NCI-H187 treated with DMSO at 0.1 percent for 48 hours (cell line): ENCODE measurements at places on chromosomes 6 and 20.

DNA sequence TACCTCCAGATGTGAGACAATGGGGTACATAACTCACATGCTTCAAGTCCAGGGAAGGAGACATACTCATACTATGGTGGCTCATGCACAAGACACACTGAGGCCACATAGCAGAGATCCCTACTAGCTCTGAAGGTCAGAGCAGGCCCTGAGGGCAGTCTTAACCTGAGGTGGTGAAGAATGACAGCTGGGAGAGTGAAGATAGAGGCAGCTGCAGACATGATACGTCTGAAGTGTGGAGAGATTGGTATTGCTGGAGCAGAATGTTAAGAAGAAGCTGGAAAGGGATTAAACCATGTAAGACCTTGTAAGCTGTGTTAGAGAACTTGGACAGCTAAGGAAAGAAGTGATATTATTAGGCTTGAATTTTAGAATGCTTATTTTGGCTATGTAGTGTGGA is 32.9 kb downstream of the PGM3 start:
- no peak for DNase-seq

DNA sequence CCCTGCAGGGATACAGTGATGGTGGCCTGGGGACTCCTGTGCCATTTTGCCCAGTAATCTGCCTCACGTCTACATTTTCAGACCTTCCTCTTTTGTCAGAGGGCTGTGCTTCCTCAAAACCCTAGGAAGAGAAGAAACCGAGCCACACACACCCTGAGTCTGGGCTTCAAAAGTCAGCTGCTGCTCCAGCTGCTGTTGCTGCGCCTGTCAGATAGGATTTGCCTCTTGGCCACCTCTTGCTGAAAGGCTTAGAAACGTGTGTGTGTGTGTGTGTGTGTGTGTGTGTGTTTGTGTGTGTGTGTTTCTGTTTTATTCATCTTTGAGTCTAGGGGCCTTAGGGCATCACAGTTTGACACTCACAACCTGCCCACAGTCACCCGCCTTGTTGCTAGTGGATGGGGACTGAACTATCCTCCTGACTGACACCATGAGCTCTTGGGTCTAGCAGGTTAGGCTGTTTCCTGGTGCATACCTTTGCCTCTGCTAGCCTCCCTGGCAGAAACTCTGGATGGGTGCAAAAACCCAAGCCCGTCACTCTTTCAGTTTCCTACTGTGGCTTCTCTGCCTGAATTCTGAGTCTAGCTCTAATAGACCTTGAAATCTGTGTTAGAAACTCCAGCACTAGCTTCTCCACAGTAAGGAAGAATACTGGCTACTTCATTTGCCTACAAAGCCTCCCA is 94.9 kb upstream of the CEP85L start:
- DNase-seq = no peak

DNA sequence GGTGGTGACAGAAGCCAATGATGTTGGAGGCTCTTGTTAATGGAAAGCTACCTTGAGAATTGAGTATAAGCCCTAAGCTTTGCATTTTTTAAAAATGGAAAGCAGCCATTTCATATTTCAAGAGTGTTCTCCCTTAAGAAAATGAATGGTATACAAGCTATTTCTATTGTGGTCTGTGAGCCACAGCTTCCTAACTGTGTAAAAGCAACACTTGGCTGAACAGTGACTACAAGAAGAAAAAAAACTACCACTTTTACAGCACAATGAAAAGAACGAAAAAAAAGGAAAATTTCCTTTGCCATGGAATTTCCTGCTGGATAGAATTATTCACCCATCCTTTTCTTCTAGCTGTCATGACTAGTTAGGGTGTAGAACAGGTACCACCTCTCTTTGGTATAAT is 397.1 kb upstream of the BTBD3 start:
- DNase-seq = no peak

GRCh38 chr20:36676701-36677421 is 30.9 kb upstream of the SLA2 start:
- no peak for DNase-seq

- DNase-seq = no peak
Measured at GRCh38 chr6:55941702-55942101, 66.3 kb upstream of the BMP5 start.

DNA sequence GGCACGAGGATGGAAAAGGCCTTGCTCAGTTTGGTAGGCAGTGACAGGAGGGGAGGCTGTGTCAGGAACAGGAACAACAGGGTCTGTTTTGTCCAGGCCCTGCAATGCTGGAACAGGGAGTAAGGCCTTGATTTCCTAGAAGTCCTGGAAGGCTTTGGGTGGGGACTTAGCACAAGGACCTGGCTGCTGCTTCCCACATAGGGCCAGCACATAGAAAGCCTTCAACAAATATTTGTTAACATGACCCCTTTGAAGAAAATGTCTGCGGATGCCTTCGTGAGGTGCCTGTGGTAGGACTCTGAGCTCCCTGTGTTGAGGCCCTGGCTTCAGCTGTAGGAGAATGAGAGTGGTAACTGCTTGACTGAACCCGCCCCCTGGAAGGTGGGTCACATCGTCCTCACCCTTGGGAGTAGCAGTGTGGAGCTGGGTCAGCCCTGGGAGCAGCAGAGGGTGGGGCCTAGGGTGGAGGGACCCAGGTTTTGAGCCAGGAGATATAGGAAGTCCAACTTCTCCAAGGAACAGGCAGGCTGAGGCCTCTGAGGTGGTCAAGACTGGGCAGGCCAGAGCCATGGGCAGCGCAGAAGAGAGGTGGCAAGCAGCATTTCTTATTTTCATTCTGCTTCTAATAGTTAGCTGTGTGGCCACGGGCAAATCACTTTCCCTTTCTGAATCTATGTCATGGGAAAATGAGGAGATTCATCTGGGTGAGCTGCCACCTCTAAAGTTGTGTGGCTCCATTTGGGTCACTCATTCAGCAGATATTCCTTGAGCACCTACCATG is 50.0 kb downstream of the CNBD2 start:
- no peak for DNase-seq

- DNase-seq = no peak
Measured at GRCh38 chr6:163646133-163646532, 231.6 kb downstream of the QKI start.

- DNase-seq = no peak
Measured at GRCh38 chr6:130514712-130515111, 148.9 kb downstream of the TMEM200A start.

GRCh38 chr6:36025932-36026327 is 1.5 kb upstream of the SLC26A8 start:
- DNase-seq = no peak

DNA sequence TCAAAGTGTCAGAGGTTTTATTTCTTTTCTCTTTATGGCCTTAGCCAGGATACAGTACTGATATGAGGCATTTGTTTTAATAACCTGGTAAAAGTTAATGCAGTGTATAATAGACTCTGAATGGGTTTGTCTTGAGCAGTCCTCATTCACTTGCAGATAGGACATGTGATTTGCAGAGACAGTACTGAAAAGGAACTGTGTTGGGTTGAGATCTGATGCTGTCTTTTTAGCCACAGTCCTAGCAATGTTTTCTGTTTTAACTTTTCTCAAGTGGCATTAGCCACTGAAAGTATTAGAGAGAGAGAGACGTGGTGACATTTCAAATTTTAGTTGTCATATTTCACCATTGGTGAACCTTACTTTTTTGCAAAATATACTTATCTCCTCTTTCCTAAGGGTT is 547.2 kb upstream of the MAN1A1 start:
- DNase-seq = no peak

DNA sequence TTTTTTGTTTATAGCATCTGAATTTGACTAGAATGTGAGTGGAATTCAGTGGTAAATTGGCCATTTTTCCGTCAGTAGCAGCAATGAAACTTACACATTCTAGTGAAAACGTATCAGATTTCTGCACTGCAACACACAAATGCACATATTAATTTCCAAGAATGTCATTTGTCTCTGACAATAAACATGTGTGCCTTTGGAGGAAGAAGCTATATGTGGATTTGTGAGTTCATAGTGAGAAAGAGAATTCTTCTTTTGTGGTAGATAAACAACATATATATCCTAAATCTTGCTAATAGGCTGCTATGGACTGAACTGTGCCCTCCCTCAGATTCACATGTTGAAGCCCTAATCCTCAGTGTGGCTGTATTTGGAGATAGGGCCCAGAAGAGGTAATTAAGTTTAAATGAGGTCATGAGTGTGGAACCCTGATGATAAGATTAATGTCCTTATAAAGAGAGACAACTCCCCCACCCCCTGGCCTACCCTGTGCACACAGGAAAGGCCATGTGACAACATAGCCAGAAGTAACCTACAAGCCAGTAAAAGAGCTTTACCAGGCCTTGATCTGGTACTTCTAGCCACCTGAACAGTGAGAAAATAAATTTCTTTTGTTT is 200.2 kb upstream of the EYA4 start:
- no peak for DNase-seq

- DNase-seq = no peak
Measured at GRCh38 chr6:3403238-3404173, 53.3 kb downstream of the SLC22A23 start.

- DNase-seq = no peak
Measured at GRCh38 chr6:3594201-3594600, 137.4 kb upstream of the SLC22A23 start.

GRCh38 chr6:45428727-45429126 is 51.0 kb upstream of the SUPT3H start:
- DNase-seq = no peak

GRCh38 chr6:1593286-1593957 is 16.3 kb upstream of the FOXC1 start:
- no peak for DNase-seq

GRCh38 chr6:107275330-107275865 is 160.1 kb upstream of the BEND3 start:
- DNase-seq = no peak
